ENCODE measurements at places on chromosomes 6 and 20.

DNA sequence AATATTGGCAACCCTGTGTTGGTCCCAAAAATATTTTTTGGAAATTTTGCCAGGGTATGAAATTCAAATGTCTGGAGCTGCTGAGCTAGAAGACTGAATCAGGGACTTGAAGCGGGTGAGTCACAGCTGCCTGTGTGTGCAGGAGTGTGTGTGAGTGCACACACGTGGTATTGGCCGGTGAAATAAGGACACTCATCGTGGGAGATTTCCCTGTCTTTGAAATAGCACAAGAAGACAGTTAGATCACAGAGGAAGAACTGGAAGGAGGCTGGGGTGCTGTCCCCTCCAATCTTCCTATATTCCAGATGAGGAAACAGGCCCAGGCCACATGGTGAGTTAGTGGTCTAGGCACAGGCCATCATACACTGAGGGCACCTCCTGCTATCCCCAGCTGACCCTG lies 123.8 kb upstream of the MLN start:
- DNase-seq: no peak

DNA sequence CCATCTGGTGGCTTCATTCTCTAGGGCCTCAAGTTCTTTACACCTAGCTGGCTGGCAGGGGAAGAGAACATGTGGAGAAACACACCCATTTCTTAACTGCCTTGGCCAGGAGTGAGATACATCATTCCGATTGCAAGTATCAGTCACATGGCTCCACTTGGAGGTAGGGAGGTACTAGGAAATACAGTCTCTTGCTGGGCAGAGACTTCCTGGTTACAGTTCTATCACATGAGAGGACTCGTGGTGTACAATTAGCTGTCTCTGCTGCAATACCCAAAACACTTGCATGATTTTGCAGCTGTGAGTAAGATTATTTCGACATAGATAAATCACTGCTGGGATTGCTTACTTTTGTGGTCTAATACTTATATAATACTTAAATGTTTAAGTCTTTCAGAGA lies 51.1 kb downstream of the GTF2H5 start:
- peak; percentile 71 for DNase-seq

- DNase-seq: peak; percentile 85
These were observed 212.1 kb upstream of the MARCKS start for GRCh38 chr6:113644861-113645575.

DNA sequence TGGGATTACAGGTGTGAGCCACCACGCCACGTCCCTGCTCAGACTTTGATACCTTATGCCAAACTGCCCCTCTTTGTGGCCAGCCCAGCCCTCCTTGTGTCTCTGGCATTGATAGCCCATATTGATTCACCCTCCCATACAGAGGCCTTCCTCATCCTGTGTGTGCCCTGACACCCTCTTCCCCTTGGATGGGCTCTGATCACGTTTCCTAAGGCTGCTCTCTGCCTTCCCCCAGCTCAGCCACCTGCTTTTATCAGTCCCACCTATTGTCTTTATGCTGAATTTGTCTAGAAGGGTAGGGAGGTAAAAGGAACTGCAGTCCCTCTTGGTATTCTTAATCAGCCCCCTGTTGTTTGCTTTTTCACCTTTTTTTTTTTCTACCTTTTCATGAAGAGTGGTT lies 95.9 kb downstream of the CDKAL1 start:
- DNase-seq: no peak

- no peak for DNase-seq
These were observed 166.0 kb upstream of the SCGN start for GRCh38 chr6:25485821-25486534.

GRCh38 chr20:18144541-18145099 lies 7.0 kb downstream of the KAT14 start:
- no peak for DNase-seq

- DNase-seq: peak; percentile 39
These were observed 39.3 kb upstream of the OSTM1 start for GRCh38 chr6:108113557-108114519.

DNA sequence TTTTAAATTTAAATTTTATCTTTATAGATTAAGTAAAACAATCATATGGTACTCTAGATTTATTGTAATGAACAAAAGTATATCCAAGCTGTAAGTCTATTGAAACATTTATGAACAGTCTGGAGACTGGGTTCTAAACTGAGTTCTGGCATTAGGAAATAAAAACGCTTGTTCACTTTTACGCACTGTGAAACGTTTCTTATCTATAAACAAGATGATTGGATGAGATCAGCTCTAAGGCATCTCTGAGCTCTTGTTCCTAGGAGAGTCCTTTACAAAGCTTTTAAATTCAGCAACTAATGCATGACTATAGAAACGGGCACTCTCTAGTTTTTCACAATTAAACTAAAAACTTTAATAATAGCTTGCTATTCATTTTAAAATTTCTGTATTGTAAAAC lies 6.8 kb downstream of the HUS1B start:
- DNase-seq: no peak

DNA sequence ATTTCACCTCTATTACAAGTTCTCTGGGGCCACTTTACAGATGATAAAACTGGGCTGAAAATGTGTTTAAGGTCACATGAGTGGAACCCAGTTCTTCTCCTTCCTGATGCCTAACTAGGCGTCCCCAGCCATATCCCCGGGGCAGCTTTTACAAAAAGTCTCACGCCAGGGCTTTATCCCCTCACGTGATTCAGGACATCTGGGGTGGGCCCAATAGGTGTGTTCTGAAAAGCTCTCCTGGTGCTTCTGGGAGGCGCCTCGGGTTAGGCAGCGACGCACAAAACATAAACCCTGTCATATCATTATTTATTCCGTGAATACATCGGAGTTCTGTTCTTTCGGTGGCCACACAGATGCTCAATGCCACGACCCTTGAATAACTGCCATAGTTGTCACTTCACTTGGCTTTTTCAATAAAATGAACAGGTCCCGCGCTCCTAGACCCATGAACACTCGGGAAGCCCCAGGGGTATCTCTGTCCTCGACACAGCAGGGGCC lies 32.1 kb downstream of the SF3B5 start:
- DNase-seq: no peak

DNA sequence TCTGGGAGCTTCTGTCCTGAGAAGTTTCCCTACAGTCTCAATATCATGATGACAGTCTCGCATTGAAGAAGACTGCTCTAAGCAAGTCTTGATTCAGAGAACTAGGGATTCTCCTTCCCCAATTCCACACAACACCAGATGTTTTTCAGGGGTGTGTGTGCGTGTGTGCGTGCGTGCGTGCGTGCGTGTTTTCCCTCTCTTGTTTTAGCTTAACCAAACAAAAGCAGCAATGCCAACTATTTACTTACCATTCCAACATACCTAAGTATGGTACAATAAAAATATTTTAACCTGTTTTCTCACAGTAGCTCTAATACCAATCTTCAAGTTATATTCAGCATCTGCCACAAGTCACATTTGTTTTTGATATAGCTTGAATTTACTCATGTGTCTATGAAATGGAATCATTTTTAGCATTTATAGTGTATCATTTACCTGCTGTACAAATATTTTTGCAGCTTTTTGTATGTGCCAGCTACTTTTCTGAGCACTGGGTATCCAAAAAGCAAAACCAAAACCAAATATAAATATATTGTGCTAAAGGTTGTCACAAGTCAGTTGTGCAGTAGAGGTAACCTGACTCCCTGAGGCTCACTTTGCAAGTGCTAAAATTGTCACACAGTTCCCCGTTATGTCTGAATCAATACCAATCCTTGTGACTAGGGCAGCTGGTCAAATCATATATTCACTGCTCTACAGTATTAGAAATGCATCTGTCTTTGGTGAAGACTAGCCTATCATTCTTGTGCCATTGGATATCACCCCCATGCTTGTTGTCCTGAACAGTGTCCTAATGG lies 21.7 kb upstream of the MYLIP start:
- no peak for DNase-seq

DNA sequence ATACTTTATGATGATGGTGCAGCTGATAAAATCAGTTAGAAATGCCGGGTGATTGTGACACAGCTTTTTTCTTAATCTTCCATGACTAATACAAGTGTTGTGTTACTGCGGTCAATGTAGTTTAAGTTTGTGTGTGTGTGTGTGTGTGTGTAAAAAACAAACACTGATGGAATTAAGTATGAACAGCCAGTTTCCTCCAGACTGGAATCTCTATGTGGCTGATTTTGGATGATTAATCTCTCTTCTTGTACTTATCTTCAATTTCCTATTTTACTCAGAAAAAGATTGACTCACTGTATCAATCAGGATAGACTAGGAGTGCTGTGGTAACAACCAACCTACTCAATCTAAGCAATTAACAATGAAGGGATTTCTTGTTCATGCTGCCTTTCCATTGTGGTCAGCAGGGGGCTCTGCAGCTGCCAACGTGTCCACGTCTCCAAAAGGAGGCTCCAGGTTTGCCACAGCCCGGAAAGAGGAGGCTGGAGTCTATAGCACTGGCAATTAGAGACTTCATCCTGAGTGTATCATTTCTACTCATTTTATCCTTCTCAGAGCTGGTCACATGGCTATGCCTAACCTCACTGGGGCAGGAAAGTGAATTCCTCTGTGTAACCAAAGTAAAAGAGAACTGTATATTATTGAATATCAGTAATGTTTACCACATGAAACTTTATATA lies 107.7 kb downstream of the CD109 start:
- DNase-seq: peak; percentile 73

DNA sequence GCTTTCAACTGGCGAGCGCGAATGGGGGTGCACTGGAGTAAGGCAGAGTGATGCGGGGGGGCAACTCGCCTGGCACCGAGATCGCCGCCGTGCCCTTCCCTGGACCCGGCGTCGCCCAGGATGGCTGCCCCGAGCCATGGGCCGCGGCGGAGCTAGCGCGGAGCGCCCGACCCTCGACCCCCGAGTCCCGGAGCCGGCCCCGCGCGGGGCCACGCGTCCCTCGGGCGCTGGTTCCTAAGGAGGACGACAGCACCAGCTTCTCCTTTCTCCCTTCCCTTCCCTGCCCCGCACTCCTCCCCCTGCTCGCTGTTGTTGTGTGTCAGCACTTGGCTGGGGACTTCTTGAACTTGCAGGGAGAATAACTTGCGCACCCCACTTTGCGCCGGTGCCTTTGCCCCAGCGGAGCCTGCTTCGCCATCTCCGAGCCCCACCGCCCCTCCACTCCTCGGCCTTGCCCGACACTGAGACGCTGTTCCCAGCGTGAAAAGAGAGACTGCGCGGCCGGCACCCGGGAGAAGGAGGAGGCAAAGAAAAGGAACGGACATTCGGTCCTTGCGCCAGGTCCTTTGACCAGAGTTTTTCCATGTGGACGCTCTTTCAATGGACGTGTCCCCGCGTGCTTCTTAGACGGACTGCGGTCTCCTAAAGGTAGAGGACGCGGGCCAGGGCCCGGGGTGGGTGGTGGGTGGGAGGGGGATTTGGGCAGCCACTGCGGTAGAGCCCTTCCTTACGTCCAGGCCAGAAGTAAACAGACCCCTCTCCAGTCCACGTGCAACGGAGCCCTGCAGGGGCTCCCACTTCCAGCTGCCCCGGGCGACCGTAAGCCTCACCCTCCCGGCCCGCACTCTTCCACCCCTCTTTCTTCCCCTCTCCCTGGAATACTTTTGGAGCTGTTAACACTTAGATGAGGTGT lies 998 bp downstream of the BMP2 start:
- DNase-seq: no peak

DNA sequence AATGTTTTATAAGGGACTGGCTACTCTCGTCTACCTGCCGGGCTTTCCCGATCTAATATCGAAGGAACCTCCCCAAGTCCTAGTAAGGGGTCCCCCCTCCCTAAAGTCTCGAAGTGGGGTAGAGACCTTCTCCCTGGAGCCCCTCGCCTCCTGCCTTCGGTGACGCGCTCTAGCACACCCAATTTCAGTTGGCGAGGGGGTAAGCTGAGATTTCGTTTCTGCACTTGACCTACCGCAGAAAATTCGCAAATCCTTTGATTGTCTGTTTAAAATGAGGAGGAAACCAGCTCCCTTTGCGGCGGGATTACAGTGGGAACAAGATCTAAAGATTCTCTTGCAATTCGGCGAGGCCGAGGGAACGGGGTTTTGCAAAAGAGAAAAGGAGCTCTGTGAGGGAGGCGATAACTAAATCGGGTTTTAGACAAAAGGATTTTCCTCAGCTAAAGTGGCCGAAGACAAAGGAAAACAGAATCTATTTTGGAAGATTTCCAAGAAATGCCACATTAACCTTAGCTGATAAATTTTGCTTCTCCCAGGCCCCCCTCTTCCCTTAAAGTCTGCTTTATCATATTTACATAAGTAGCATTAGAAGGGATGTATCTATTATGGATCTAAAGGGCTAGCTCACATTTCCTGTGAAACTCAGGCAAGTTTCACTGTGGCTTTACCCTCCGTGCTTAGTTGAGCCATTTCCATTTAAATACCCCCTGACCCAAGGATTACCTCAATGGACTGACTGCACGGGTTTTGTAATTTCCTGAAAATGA lies 8.4 kb downstream of the SIM1 start:
- no peak for DNase-seq

GRCh38 chr6:13273202-13273930 lies 55.0 kb downstream of the TBC1D7 start:
- no peak for DNase-seq

- peak; percentile 52 for DNase-seq
These were observed 153.3 kb upstream of the SNX9 start for GRCh38 chr6:157669747-157670216.

DNA sequence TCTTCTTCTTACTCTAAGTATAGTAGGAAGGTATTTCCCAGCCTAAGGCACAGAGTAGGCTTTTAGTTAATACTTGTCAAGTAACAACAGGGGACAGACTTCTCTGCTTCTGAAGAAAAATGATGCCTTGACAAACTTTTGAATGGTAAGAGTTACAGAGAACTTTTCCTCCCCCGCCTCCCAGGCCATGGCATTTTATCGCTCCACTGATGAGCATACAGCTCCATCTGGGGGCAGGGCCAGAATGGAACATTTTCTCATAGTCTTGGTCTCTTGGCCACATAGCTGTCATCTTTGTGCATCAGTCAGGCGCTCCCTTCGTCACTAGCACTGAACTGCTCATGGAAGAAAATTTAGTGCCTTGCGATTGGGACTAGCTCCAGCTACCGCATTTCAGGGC lies 1066.8 kb upstream of the CITED2 start:
- DNase-seq: peak; percentile 76

DNA sequence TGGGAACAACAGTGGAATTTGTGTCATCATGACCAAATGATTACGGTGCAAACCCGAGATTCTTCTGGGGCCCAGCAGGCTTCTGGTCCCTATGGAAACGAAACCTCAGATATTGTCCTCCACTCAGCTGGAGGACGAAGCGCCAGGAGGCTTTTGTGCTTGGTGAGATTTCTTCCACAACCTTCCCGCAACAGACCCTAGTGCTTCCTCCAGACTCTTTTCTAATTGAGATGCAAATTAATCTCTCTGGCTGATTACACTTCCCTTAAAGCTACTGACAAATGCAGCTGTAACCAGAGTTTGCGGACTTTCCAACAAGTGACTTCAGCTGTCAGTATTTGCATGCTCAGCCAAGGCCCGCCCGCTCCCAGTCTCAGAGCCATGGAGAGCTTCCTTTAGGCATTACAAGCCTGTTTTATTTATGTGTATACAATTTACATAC lies 96.0 kb downstream of the INSM1 start:
- no peak for DNase-seq

DNA sequence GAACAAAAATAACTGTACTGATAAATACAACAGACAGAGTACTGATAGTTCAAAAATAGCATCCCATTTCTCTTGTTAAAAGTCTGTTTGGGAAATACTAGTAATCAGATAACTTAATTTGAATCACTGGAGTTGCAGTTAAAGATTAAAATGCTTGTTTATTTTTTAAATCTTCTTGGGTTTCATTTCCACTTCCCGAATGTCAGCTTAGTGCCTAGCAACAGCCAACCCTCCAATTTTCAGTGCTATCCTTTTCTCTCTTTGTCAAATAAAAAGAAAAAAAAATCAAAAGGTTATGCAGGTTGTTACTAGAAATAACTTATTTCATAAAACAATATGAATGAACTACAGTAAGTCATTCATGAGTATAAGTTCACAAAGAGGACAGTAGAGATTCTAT lies 257.7 kb upstream of the STXBP5 start:
- DNase-seq: no peak
